HTR-8/SVneo (cell line): ENCODE measurements at places on chromosomes 2 and 18.
A peak's percentile ranks its signal among the peaks of the same experiment; 100 is the strongest.

DNA sequence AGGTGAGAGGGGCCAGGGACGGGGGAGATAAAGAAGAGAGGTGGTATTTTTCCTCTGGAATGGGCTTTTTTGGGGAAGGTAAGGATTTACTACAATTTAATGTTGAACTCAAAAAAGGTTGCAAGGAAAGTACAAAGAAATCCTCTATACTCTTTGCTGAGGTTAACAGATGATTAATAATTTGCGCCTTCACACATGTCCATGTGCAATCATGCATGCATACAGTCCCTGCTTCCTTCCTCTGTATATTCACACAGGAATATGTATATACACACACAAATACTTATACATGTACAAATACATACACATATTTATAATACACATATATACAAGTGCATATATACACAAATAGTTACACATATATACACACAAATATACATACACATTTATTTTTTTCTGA lies 193.4 kb downstream of the NBAS start:
- no peak for DNase-seq

DNA sequence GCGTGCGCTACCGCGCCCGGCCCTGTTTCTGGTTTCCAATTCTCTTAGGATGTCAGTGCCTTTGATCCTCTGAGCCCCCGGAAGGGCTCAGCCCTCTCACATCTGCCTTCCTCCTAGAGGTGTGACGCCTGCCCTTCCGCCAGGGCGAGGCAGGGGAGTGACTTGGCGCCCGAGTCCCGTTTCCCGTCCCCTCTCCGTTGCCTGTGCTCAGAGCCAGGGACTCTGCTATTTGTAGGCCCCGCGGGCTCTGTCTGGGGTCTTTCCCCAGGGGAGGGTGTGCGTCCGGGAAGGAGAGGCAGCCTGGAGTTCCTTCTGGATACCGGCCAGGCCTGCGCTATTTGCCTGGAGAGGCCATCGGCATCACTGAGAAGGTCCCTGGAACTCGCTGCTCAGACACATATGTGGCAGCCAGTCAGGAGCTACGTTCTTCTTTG lies 103.7 kb upstream of the TAF1B start:
- no peak for DNase-seq

- no peak for DNase-seq
These were observed 127.7 kb downstream of the DOK6 start for GRCh38 chr18:69528435-69528834.

DNA sequence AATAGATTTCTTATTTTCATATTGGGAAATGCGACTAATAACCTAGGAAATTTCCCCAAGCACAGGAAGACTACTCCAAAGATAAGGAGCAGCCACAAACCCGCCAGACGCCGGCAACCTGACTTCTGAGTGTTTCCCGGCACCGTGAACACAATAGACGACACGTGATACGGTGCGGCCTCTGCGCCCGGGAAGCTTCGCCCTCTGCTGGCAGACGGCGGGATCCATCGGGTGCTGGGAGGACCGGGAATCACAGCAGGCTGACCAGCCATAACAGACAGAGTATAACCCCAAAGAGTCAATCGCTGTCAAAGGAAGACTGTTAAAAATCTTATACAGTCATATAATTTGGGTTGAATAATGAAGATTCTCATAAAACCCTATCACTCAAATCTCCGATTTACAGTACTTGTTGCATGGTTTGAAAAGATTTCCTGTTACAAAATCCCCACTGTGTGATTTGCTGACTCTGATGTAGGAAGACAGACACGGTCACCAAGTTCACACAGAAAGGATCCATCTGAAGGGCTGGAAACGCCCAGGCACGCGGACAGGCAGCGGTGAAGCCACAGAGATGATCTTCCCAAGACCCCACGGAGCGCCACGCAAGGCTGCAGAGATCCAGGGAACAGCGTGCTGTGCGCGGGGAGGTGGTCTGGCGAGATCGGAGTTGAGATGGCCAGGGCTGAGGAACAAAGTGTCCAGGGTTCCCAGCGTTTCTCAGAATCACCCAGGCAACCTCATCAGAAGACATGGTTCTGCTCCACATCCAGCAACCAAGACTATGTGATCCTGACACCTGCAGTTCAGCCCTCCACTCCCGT lies 73.8 kb downstream of the EIPR1 start:
- DNase-seq, result peak; percentile 93

DNA sequence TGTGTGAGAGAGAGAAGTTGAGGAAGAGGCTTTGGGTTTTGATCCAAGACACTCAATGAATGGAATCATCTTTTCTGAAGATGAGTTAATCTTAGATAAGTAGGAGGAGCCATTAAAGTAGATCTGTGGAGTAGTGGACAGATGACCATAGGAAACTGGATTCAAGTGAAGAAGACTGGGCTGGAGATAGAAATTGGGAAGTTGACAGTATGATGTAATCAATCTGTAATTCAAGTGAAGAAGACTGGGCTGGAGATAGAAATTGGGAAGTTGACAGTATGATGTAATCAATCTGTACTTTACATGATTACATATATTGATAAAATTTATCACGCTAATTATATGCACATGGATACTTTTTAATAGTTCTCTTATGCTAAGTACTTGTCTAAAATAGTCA lies 92.8 kb downstream of the PHLPP1 start:
- DNase-seq, result no peak

DNA sequence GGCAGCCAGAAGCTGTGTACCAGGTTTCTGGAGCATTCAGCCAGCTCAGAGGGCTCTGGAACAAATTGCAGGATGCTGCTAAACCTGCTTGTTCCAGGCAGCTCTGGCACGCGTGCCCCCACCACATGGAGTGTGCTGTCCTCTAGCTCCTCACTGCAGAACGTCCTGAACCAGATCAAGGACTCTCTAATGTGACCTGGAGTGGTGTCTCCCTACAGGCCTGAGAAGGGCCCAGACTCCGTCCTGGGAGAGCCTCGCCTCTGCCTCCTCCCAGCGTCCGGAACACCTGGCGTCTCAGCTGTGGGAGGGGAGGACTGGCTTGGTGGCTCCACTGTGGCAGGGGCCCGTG lies 115.6 kb upstream of the GPC1 start:
- no peak for DNase-seq

DNA sequence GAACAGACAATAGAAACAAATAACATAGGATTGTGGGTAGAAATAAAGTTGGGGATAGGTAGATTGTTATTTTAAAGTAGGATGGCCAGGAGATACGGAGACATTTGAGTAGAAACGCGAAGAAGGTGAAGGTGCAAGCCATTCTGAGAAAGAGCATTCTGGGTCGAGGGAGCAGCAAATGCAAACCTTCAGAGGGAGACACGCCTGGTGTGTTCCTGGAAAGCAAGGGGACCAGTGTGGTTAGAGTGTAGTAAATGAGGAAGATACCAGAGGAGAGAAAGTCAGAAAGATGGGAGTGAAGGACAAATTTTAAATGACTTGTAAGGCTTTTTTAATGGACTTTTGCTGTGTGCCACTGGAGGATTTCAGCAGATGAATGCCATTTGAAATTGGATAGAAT lies 1.7 kb downstream of the CYP20A1 start:
- no peak for DNase-seq

GRCh38 chr2:3604207-3604877 lies 9.4 kb downstream of the COLEC11 start:
- no peak for DNase-seq

GRCh38 chr2:23709311-23709710 lies 217.6 kb downstream of the ATAD2B start:
- DNase-seq, result no peak

- DNase-seq, result no peak
These were observed 424.0 kb upstream of the CRIM1 start for GRCh38 chr2:35931626-35932025.

GRCh38 chr2:237535385-237536082 lies 30.8 kb upstream of the PRLH start:
- no peak for DNase-seq
